ENCODE measurements at places on chromosomes 7 and 10.

- DNase-seq = no peak
Measured at GRCh38 chr10:56316603-56317002, 44.5 kb downstream of the ZWINT start.

DNA sequence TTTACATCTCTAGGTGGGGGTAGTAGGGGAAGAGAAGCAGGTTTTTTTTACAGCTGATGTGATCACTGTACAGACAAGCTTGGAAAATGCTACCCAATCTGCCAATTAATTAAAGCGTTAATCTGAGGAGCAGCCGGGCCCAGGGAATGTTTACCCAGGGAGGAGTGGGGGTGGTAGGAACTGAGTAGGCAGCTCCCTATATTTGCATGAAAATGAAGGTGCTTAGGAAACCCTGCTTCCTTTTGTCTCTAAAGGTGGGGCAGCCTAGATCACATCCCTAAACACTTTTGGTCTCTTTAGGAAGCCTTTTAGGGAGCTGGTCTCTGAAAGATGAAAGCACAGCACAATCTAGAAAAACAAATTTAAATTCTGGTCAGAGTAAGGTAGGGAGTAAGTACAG is 53.0 kb upstream of the NFKB2 start:
- no peak for DNase-seq

DNA sequence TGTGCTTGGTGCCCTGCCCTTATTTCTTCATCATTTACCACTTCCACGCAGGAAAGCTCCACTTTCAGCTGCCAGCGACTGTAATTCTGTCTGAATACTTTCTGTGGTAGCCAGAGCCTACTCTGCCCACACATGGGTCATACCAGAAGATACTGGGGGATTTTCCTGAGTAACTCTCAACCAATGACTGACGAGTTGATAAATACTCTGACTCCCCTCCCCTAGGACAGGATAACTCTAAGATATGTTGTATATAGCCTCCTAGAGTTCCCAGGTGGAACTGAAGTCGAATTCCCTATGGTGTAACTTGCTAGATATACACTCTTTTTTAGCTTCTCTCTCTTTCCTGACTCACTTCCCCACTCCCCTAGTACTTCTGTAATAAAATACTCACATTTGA is 29.8 kb downstream of the SEM1 start:
- no peak for DNase-seq

GRCh38 chr7:116242759-116243158 is 32.4 kb downstream of the TES start:
- DNase-seq = no peak

DNA sequence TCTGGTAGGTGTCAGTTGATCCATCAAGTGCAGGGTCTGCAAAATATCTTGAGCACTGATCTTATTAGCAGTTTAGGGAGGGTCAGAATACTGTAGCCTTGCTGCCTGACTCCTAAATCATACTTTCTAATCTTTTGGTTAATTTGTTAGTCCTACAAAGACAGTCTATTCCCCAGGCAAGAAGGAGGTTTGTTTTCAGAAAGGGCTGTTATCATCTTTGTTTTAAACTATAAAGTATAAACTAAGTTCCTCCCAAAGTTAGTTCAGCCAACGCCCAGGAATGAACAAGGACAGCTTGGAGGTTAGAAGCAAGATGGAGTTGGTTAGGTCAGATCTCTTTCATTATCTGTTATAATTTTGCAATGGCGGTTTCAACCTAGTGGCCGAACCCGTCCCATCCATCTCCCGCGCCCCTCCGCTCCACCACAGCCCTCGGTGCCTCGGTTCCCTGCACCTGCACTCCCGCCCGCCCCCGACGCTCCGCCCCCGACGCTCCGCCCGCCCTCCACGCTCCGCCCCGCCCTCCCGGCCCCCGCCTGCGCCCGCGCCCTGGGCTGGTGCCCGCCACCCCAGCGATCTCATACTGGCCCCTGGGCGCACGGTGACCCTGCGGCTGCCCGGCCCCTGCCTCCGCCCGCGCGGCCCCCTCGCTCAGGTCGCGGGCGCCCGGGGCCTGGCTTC is at the start of gene ADCK2:
Gene ADCK2, plus strand, starts transcription at position 564 of the 681 bp plus-strand sequence. CDS start 386 bp downstream, outside the sequence.
- DNase-seq = peak; percentile 52

- peak; percentile 4 for DNase-seq
Measured at GRCh38 chr7:56007167-56007652, 42.8 kb downstream of the NIPSNAP2 start.

DNA sequence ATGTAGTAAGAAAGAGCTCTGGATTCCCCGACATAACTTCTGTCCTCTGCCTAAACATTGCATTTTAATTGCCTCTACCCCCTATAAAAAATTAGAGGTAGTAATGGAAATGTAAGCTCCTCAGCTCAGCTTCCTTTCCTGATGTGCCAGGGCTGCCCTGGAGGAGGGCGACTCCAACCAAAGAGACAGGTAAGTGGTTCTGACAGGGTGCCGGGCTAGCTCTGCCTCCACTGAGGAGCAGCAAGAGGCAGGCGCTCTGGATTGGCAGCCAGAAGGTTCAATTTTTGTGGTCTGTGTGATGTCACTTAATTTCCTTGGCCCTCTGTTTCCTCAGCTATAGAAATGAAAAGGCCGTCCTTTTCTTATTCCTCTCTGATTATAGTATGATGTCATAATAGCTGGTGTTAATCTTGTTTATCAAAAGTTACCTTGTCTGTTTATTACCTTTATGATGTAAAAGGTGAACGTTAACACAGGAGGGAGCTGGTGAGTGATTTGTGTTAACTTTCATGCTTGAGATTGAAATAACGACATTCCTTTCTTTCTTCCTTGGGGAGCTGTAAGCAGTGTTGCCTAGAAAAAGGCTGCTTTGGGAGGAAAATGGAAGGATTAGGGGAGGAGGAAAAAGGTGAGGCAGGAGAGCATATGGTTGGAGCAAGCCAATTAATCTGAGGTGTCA is 51.8 kb downstream of the ANLN start:
- no peak for DNase-seq

GRCh38 chr10:60446070-60446833 is 56.6 kb upstream of the ANK3 start:
- no peak for DNase-seq

GRCh38 chr10:88913127-88913526 is 33.1 kb downstream of the STAMBPL1 start:
- no peak for DNase-seq

GRCh38 chr10:36556468-36556867 is 568.9 kb upstream of the ANKRD30A start:
- no peak for DNase-seq

GRCh38 chr7:108112683-108113082 is 17.5 kb downstream of the LAMB4 start:
- DNase-seq = no peak

- DNase-seq = no peak
Measured at GRCh38 chr7:46537191-46537905, 616.3 kb upstream of the IGFBP3 start.

DNA sequence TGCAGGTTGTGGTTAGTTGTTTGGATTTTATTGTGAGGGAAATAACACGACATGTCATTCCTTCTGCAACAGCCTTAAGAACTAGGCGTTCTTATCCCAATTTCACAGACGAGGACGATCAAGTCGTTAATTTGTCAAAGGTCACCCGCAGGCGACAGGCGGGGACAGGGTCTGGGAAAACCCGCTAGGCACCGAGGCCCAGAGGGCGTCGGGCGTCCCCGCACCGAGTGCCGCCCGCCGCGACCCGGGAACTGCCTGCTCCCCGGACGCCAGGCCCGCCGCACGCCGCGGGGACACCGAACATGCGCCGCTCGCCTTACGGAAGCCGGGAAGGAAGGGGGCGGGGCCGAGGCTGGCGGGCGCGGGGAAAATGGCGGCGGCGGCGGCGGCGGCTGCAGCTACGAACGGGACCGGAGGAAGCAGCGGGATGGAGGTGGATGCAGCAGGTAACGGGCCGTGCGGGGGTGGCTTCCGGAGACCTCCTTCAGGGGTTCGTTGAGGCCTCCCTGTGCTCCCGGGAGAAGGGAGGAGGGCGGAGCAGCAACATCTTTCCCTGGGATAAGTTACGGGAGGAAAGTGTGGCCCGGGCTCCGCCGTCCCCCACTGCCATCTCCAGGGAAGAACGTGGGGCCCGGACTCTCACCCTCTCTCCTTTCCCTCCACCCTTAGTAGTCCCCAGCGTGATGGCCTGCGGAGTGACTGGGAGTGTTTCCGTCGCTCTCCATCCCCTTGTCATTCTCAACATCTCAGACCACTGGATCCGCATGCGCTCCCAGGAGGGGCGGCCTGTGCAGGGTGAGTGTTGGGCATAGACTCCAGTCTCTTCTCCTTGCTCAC is at the start of gene COPS6:
Gene COPS6, plus strand, starts transcription at position 349 of the 837 bp plus-strand sequence. Its CDS starts 22 bp downstream, at position 371.
- DNase-seq = peak; percentile 83

DNA sequence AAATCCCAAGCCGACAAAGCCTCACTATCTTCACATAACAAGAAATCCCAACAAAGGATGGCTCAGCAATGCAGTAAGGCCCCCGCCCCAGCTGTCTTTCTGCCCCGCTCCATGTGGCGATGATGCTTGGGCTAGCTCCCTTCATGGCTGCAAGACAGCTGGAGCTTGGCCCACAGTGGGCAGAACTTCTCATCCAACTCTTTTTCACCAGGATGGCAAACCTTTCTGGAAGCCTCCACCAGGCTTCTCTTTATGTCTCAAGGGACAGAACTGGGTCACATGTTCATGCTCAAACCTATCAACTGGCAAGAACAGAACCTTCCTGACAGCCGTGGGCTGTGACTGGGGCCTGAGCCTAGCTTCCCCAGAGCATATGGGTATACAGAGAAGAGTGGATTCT is 260.5 kb upstream of the MKLN1 start:
- no peak for DNase-seq

DNA sequence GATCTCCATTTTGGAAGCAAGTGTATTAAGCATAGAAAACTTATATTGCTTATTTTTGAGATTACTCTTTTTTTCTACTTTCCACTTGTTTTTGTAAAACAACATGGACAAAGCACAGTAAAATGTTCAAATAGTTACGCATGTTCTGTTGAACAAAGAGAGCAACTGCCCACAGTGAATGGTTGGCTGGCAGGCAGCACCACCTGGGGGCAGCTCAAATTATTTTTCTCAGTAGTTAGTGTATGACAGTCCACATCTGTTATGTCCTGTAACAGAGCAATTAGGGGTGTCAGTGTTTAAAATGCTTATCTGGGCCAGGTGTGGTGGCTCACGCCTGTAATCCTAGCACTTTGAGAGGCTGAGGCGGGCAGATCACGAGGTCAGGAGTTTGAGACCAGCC is 46.1 kb upstream of the CACUL1 start:
- DNase-seq = no peak

GRCh38 chr7:155251831-155252230 is 45.8 kb upstream of the INSIG1 start:
- no peak for DNase-seq

- DNase-seq = no peak
Measured at GRCh38 chr7:46363688-46364087, 442.6 kb upstream of the IGFBP3 start.

DNA sequence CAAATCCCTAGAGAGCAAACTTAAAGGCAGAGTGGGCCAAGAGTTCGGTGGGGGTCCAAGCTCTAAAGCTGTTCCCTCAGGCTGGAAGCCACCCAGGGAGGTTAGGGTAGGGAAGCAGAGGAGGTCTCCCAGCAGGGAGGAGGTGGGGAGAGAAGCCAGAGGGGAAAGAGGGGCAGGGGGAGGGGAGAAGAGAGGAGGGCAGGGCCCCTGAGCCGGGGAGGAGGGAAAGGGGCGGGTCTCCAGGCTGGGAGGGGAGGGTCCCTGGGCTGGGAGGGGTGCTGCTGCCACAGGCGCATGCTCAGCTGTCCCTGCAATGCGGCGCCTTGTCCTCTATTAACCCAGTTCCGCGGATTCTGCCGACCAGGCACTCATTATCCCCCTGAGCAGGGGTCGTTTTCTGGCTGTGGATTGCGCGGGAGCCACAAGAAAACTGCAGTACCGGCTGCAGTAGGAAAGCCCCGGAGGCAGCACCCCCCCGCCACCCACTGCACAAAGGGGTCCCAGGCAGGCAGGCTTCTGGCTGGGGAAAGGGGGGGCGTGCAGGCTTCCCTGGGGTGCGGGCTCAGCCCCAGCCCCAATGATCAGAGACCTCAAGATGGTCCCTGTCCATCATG is 49.3 kb downstream of the CAMK2B start:
- no peak for DNase-seq

DNA sequence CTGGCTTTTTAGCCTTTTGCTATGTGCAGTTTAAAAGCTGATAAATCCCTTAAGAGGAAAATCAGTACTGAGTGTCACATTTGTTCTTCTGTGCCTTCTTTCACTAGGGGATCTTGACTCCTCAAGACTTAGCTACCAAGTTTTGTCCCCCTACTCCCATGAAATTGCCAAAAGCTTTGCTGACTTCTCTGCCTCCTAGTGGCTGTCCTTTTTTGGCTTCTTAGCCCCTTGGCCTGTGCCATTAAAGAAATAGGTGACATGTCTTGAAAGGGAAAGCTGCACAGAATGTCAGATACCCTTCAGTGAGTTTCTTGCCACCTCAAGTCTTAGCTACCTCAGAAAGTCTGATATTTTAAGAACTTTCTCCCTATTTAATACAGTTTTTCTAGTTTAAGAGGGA is 10.5 kb downstream of the MKLN1 start:
- DNase-seq = no peak

GRCh38 chr7:1812509-1813393 is 142.7 kb downstream of the ELFN1 start:
- no peak for DNase-seq

DNA sequence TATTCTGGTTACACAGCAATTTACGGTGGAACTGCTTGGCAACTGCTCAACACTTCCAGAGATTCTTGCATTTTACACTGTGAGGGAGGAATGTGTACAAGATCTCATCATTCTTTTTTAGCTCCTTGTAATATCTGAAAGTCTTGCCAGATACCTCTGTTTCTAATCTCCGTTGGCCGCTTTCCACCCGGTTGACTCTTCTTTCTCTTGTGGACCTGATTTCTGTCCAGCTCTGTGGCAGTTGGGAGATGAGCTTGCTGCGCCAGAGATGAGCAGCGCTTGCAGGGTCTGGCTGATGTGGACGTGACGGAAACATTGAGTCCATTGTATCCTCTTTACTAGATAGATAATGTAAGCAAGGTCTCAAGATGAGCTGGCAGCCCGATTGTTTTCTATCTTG is 27.6 kb downstream of the SPAG6 start:
- no peak for DNase-seq

DNA sequence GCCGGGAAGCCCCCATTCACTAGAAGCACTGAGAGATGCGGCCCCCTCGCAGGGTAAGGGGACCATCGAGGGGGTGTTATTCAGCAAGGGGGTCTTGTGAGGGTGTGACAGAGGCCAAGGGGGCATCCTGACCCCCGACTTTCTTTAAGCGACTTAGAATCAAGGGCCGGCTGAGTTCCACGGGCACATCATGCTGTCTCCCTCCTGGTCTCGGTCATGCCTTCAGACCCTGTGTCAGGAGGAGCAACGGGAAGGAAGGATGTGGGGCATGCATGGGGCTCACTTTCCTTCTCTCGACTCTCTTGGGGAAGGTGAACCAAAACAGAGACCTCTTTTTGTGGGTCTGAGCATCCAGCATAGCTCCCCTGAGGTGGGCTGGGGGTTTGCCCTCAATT is 2.5 kb downstream of the ACSL5 start:
- DNase-seq = no peak

GRCh38 chr10:35191523-35191922 is 64.9 kb downstream of the CREM start:
- no peak for DNase-seq

DNA sequence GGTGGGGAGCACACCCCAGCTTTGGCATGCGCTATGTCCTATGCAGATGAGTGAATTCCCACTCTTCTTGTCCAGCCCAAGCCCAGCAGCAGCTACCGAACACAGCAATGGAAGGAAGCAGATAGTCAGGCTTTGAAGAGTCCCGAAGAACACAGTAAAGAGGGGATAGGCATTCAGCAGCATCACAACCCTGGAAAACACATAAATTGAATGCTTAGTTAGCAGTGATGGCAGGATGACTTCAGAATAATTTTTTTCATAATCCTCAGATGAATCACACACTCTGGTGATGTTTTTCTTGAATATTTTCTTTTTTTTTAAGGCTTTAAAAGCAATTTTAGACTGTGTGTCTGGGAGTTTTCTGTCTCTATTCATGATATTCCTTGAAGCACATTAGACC is 95.8 kb downstream of the CFAP58 start:
- DNase-seq = no peak

Data from stimulated activated CD4-positive, alpha-beta T cell treated with anti-CD3 and anti-CD28 coated beads, Interleukin-1b, Interleukin-23, amount 100 ng/mL, for 48 hours (primary cell).